Gastrocnemius medialis (tissue), 4 donors: ENCODE measurements at places on chromosomes 2 and 18.

DNA sequence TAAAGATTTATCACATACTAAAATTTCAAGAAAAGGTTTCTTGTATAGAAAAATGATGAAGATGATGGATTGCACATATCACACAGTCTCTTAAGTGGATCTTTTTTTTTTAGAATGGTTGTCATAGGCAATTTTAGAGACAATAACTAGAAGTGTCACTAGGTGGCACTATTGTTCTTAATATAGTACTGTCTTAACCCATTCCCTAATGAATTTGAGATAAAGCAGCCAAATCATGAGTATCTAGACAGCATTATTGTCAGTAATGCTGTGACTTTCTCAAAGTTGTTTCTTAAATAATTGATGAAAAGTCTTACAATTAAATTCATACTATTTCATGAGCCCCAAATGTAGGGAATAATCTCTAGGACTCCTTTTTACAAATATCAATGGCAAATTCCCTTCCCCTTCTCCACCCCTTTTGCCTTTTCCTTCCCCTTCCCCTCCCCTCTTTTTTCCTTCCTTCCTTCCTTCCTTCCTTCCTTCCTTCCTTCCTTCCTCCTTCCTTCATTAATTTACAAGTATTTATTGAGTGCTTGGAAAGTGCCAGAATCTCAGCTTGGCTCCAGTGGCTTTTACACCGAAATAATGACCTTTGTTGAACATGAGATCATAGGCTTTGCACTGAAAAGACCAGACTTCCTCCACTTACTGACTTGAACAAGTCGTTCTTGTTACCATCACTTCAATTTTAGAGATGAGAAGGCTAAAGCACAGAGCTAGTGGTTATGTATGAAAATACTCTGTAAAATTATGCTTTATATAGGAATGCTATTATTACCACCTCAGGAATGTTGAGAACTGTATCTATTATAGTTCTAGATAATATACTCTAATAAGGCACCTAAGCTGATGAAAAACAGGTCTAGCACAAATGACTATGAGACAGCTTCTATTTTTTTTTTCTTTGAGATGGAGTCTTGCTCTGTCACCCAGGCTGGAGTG is 19.8 kb downstream of the MYL12B start:
- no peak for DNase-seq

DNA sequence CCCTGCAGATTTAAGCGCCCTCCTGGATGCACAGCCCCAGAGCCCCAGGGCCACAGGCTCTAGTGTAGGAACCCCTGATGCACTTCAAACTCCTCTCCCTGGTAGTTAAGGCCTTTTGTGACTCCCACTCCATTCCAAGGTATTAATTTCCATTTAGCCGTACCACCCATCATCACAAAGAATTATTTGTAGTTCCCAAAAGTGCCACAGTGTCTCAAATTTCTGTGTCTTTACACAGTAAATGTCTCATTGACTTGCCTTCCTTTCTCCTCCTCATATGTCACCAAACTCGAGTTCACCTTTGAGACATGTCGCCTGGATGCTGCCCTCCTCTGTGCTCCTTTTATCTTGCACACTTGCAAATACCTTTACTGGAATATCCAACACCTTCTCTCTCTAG is 25.9 kb downstream of the PECR start:
- no peak for DNase-seq

DNA sequence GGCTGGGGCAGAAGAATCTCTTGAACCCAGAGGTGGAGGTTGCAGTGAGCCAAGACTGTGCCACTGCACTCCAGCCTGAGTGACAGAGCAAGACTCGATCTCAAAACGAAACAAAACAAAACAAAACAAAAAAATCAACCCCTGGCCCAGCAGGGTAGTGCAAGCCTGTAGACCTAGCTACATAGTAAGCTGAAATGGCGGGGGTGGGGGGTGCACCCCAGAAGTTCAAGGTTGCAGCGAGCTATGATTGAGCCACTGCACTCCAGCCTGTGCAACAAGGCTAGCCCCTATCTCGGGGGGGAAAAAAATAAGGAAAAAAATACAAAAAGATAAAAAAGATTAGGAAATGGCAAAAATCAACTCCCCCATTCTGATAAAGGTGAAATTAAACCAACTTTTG is 6.4 kb downstream of the ATL2 start:
- no peak for DNase-seq

GRCh38 chr18:36711014-36711725 is 117.6 kb downstream of the TPGS2 start:
- no peak for DNase-seq

DNA sequence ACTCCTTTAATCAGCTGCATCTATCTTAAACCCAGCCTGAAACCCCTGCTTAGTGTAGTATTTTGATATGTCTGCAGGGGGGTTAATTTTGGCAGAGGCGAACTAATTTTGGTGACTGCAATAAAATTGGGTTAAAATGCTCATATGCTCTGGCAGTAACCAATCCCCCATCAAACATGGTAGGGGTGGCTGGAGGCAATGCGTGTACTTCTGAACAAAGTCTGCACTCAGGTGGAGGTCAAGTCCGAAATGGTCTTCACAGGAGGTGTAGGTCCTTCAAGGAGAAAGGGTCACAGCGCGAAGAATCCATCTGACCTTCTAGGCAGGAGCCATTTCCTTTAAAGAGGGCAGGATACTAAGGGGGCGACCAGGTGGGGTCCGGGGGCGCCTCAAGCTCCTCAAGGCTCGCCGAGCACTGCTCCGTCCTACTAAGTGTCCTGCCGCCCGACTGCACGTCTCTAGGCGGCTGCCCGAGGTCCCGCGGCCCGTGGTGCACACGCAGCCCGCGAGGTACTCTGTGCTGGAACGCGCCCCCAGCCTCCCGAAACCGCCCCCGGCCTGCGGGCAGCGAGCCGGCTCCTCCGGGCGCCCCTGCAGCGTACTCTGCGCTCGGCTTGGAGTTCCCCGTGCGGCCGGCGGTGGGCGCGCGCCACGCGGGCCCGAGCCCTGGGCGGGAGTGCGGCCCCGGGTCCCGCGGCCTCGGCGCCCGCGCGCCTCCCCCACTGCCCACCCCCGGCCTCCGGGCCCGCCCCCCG is 1.7 kb upstream of the LDLRAD4 start:
- DNase-seq, result peak; percentile 27
